ENCODE measurements at places on chromosomes 11 and 22.

DNA sequence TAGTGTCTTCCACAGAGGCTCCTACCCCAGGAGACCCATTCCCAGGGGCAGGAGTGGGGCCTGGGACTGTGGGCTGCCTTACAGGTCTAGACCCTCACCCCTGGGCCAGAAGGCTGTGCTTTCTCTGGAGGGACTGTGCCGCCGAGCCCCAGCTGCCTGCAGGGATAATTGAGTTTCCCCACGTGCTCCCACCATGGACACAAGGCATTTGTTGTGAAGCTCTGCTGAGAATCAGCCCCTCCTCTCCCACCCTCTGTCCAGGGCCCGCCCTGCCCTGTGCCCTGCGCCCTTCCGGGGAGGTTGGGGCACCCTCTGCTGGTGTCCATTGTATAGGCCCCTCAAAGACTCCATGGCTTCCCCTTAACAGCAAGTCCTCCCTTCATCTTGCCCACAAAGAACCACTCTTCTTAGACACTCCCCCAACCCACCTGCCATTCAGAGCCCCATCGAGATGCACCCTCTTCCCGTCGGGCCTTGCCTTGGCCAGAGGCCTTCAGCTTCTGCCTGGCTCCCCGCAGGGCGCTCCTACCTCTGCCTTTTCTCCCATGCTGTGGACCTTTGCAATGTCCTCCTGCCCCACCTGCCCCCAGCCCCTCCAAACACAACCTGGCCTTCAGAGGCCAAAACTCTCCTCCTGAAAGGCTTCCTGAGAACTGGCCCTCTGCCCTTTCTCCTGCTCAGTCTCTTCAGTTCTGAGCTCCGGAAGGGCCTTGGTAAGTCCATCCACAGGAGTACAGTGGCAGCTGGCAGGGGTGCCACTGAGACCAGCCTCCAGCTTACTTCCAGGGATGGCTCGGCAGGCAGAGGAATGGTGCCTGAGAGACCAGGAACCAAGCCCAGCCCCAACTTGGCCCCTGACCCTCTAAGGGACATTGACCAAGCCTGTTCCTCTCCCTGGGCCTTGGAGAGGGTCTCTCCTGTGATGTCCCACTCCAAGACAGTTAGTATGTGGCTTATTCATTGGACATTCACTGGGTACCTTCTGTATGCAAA lies 22.4 kb downstream of the DUSP8 start:
- no peak for DNase-seq

- no peak for DNase-seq
Observed at GRCh38 chr11:79503028-79503427, 62.2 kb upstream of the TENM4 start.

DNA sequence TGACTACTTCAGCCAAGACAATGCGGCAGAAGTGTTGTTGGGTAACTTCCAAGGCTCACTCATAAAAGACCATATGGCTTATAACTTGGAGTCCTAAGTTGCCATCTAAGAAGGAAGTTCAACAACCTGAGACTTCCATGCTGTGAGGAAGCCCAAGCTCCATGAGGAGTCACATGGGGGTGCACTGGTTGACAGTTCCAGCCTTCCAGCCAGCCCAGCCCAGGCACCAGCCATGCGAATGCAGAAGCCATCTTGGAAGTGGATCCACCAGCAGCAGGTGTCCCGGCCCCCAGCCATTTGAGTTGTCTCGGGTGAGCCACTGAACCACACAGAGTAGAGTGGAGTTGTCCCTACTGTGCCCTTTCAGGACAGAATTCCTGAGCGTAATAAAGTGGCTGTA lies 32.8 kb upstream of the WNT7B start:
- DNase-seq, result no peak

DNA sequence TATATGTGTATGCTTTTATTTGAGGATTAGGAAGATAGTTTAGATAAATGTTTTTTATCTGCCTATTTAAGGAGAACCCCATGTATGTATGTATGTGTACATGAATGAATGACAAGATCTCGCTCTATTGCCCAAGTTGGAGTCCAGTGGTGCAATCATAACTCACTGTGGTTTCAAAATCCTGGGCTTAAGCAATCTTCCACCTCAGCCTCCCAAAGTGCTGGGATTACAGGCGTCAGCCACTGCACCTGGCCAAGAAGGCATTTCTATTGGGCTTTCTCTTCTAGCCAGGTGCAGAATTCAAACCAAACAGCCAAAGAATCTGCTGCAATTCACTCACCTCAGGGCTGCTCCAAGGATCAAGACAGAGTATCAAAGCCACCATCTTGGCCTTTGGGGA lies 25.5 kb upstream of the DGKZ start:
- no peak for DNase-seq

- DNase-seq, result peak; percentile 42
Observed at GRCh38 chr22:22201185-22201929, 43.2 kb upstream of the VPREB1 start.

GRCh38 chr11:95585069-95585751 lies 204.4 kb downstream of the FAM76B start:
- DNase-seq, result no peak
